ENCODE measurements at places on chromosomes 4 and X.

- no peak for DNase-seq
Observed at GRCh38 chr4:42278709-42279324, 118.5 kb upstream of the SHISA3 start.

DNA sequence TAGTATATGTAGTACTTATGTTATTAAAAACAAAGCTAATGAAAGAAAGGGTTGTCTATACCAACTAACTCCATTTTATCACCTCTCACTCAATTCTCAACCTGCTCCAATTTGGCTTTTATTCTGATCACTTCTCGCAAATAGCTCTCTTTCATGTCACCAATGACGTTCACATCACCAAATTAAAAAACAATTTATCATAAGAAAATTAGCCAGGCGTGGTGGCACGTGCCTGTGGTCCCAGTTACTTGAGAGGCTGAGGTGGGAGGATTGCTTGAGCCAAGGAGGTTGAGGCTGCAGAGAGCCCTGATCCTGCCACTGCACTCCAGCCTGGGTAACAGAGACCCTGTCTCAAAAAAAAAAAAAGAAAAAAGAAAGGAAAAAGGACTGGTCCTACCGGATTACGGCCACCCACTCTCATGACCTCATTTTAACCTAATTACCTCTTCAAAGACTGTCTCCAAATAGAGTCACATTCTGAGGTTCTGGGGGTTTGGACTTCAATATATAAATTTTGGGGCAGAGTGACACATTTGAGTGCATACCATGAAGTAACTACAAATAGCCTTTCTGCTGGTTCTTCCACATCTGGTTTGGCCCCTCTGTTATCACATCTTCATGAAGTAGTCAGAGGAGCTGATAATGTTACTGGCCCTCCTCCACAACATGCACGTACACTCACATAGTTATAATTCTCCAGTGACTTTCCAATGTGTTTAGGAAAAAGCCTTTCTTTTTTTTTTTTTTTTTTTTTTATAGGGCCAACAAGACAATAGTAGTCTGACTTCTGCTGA, 15.8 kb upstream of the RBMX start:
- no peak for DNase-seq

GRCh38 chr4:5416637-5417036, 291.7 kb downstream of the EVC2 start:
- no peak for DNase-seq

GRCh38 chrX:49868739-49869138, 10.5 kb upstream of the USP27X start:
- no peak for DNase-seq

DNA sequence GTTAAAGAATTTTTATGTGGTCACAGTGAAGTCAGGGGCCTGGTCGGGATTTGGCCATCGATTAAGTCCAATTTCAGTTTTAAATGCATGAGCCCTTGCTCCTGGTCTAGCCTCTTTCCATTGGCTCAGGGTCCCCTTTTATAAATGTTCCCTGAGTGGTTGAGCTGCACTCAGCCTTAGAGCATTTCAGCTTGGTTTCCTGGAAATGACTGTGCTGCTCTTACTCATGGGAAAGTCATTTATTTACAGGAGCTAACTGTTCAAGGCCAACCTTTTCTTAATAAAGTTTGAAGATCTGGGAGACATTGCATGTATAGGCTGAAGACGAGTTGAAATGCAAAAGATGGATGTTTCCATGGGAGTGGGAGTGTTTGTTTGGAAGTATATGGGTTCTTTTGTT, 98.8 kb upstream of the CLNK start:
- no peak for DNase-seq

GRCh38 chrX:32744921-32745320, 466.4 kb downstream of the DMD start:
- no peak for DNase-seq

- no peak for DNase-seq
Observed at GRCh38 chr4:45475548-45475947, 648.3 kb downstream of the GABRG1 start.

DNA sequence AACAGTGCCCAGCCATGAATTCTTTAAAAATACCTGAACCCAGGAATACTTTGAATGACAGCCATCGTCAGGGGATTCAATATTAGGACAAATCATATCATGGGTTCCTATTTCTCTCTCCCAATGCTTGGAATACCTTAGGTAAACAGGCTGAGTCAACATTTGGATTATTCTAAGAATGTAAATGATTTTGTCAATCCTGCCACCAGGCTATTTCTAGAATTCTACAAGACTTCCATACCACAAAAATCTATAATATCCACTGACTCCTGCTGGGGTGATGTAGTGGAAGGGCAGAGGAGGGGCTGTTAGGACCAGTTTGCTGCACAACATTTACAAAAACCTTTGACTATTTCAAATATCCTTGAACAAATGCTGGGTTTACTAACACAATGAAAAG, 65.2 kb downstream of the IGFBP7 start:
- no peak for DNase-seq

All from stimulated activated CD4-positive, alpha-beta T cell treated with anti-CD3 and anti-CD28 coated beads, Interleukin-2, amount 100 ng/mL, for 4 hours (primary cell).